ENCODE measurements at places on chromosomes 7 and 10.

DNA sequence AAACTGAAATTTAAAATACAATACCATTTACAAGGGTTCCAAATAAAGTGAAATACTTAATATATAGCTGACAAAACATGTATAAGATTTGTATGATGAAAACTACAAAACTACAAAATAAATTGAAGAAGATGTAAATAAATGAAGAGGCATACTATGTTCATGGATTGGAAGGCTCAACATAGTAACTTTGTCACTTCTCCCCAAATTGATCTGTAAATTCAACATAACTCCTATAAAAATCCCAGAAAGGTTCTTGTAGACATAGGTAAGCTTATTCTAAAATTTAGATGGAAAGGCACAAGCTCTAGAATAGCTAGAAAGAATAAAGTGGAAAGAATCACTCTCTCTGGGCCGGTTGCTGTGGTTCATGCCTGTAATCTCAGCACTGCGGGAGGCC is 24.2 kb upstream of the NFKB2 start:
- no peak for DNase-seq

GRCh38 chr10:73911553-73912004 is 647 bp downstream of the PLAU start:
- no peak for DNase-seq

- no peak for DNase-seq
These were observed 85.5 kb upstream of the CACUL1 start for GRCh38 chr10:118840071-118840775.

GRCh38 chr7:99102809-99103690 is 40.9 kb downstream of the SMURF1 start:
- DNase-seq = peak; percentile 88

DNA sequence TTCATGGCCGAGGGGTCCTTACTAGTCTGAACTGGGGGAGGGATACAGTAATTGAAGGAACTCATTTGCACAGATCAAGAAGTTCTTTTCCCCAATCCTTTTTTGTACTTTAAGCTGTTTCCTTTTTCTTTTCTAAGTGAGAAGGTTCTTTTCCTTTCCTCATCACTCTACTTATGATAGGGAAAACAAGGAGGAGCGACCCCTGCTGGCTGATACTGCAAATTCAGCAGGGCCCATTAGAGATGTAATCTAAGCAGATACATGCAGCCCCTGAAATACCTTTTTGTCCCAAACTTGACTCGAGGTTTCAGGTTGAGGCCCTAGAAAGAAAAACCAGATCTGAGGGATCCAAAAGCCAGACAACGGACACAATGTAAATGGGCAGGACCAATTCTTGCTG is 305.5 kb downstream of the DNAJB9 start:
- DNase-seq = peak; percentile 10

All from fibroblast of skin of scalp (primary cell).